Stimulated activated CD8-positive, alpha-beta memory T cell treated with anti-CD3 and anti-CD28 coated beads, Interleukin-15, amount 100 ng/mL, for 1 hour (primary cell): ENCODE measurements at places on chromosomes 16 and 17.
A peak's percentile ranks its signal among the peaks of the same experiment; 100 is the strongest.

GRCh38 chr17:10116267-10116666, 82.1 kb downstream of the GAS7 start:
- no peak for DNase-seq

DNA sequence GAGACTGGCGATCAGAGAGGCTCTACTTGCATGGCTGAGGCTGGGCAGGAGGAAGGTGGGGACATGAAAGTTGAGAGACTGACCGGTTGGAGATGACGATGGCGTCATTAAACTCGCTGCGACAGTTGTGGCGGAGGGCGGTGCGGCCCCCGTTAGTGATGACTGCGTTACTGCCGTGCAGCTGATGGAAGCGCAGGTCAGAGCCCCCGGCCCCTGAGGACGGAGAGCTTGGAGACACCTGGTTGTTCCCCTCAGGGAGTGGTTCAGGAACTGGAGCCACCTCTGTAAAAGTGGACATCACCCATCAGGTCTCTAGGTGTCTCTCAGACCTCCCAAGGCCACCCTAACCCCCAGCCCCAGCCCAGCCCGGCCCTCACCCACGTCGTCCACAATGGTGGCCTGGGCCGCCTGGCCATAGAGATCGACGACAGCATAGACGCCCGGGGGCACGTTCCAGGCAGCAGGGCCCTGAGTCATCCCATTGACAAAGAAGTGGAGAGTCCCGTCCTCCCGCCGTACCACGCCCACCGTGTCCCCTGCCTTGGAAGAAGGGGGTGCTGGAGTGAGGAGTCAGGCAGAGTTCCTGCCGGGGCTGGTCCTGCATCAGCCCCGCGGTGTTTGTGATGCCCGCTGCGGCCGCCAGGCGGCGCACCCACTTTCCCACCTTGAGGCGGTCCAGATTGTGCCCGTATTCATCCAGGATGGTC, 5.3 kb downstream of the NEURL4 start:
- DNase-seq, result peak; percentile 45

- DNase-seq, result no peak
These were observed 9.7 kb downstream of the IRX6 start for GRCh38 chr16:55333684-55334083.

DNA sequence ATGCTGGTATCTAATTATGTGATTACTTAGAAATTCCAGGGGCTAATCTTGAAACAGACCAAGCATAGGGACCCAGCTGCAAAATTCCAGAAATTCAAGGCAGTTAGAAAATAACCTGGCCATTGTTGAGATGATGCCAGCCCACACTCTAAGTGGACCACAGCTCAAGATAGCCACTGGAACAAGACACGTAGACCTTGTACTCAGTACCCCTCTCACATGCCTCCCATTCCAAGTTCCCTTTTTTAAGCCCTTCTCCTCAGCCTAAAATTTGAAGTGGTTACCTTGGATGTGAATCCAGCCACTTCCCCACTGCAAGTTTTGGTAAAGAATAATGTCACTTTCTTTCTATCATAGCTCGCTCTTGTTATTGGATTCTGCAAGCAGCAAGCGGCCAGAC, 4.1 kb upstream of the ZNF19 start:
- no peak for DNase-seq

GRCh38 chr17:34437188-34437587, 74.2 kb upstream of the CCL1 start:
- no peak for DNase-seq

GRCh38 chr16:19431636-19432340, 14.1 kb downstream of the TMC5 start:
- DNase-seq, result no peak

- DNase-seq, result no peak
These were observed 406.5 kb upstream of the MON1B start for GRCh38 chr16:76784530-76784929.

DNA sequence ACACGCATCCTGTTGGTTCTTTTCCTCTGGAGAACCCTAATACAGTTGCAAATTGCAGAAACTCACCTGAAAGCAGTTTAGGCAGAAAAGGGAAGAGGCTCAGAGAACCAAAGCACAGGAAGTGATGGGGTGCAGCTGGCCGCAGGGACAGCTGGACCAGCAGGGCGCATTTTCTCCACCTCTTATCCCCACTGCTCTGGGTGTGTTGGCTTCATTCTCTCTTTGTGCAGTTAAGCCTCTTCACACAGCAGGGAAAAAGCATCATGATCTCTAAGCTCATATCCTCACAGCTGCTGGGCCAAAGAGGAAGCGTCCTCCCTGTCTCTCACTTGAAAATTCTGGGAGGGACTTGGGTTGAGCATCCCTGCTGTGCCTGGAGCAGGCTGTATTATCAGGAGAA, 20.0 kb upstream of the LRRC75A start:
- DNase-seq, result no peak

GRCh38 chr17:79532107-79532790, 78.6 kb downstream of the RBFOX3 start:
- no peak for DNase-seq

GRCh38 chr16:79412783-79413225, 187.7 kb downstream of the MAF start:
- no peak for DNase-seq

GRCh38 chr17:57425903-57426880, 169.9 kb downstream of the MSI2 start:
- no peak for DNase-seq

DNA sequence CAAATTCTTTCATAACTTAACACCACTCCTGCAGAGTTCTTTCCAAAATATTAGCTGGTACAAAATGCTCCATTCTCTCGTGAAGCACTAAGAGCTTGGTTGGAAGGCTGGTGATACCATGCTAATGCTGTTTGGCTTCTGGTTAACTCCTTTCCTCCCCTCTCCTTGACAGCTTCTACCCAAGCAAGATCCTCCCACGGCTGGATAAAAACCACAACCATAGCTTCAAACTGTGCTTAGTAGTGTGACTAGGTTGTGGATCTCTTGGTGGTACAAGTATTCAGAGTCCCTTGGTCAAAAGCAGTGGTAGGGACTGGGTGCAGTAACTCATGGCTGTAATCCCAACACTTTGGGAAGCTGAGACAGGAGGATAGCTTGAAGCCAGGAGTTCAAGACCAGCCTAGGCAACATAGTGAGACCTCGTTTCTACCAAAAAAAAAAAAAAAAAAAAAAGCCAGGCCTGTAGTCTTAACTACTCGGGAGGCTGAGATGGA, 2.3 kb downstream of the PHAF1 start:
- no peak for DNase-seq

DNA sequence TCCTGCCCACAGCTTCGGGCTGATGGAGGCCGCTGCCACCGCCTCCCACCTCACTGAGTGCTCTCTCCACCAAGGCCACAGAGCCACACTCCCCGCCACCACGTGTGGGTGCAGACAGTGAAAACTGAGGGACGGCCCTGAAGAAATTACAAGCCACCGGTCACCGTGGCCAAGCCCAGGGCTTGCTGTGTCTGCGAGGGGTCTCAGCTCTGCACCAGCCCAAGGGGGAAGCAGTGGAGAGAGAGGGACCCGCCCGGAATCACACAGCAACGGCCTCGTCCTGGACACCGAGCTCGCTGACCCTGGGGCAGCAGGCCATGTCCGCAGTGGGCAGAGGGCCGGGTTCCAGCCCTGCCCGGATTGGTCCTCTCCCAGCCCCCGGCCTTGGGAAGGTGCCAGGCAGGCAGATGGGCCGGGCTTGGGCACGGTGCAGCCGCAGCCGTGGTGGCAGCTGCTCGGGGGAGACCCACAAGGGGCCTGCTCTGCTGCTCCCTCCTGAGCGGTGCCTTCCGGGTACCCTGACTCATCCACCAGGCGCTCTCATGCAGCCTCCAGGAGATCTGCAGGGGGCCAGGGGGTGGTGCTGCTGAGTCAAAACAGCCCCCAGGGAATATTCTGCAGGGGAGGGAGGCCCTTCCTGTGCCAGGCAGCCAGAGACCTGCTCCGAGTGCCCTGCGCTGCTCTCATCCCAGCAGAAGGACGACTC, 52.0 kb downstream of the CBFA2T3 start:
- DNase-seq, result no peak

GRCh38 chr17:45435481-45435880, 2.8 kb upstream of the ARHGAP27 start:
- no peak for DNase-seq

DNA sequence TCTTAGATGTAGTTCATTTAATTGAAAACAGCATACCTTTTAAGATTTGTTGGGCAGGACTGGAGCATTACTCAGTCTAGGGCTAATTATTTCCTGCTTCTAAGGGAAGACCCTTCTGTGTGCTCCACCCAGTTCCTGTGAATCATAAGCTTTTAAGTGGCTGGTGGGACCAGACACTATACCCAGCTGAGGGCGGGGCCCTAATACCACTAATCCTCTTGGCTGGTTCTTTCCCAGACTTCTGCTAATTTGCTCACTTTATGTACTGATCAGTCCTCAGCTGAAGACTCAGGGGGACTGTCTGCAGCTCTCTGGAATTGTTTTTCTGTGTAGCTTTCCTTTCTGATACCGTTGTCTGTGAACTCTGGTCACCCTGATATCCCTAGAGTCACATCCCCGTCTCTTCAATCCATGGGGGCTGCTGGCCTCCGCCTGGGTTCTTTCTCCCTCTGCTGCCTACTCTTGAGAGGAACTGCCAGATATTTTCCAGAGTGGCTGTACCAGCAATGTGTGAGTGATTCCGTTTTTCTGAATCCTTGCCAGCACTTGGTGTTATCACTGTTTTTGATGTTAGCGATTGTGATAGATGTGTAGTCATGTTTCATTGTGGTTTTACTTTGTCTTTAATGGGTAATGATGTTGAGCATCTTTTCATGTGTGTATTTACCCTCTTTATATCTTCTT, 35.1 kb downstream of the MFSD11 start:
- DNase-seq, result peak; percentile 35

DNA sequence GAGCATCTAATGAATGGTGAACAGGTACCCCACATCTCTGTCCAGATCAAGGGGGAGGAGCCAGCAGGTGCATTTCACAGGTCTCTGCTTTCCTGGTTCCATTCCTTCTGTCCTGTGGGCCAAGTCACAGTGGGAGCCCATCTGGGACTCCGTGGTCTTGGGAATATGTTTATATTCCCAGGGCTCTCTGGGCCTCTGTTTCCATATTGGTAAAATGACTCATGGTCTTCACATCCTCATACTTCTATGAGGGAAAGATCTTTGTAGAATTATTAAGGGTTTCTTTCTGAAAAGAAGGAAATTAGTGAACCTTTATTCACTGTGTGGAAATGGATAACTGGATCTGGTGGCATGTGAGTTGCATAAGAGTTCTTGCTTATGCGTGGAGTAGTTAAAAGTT, 6.2 kb downstream of the MYOCD start:
- no peak for DNase-seq

- no peak for DNase-seq
These were observed 5.2 kb upstream of the OR1F1 start for GRCh38 chr16:3182608-3183444.

GRCh38 chr17:7477392-7478275, 1.8 kb downstream of the ZBTB4 start:
- DNase-seq, result no peak

- DNase-seq, result peak; percentile 4
These were observed 27.9 kb upstream of the C16orf95 start for GRCh38 chr16:87344931-87345631.

GRCh38 chr17:28469376-28469775, 4.1 kb upstream of the SLC13A2 start:
- no peak for DNase-seq

- DNase-seq, result no peak
These were observed 9.3 kb downstream of the HEXIM2 start for GRCh38 chr17:45170931-45171337.

GRCh38 chr16:54422569-54422978, 136.0 kb upstream of the IRX3 start:
- DNase-seq, result no peak

- no peak for DNase-seq
These were observed 82.3 kb downstream of the RPA1 start for GRCh38 chr17:1912146-1912545.

DNA sequence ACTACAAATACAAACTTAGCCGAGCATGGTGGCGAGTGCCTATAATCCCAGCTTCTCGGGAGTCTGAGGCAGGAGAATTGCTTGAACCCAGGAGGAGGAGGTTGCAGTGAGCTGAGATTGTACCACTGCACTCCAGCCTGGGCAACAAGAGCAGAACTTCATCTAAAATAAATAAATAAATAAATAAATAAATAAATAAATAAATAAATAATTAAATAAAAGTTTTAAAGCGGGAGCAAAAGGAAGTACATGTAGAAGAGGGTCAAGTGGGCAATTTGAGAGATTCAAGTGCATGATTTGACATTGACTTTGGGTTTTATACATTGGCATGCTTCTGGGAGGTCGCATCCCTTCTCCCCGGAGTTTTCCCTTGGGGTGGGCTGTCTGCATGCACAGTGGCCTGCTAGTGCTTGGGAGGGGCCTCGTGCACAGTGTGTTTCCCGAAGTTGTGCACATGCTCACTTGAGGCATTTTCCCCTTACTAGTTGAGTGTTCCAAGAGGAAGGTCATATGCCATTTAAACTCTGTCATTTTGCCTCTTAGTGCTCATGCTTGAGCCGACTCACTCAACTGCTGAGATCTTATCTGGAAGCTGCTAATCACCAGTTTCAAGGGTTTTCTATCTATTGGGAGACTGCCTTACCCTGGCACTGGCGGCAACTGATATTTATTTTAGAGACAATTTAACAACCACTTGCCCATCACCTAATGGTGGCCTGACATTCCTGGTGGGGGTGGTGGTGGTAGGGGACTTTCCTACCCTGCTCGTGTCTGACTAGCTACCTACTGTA, 193.2 kb upstream of the MPHOSPH6 start:
- no peak for DNase-seq

GRCh38 chr17:57732062-57732461, 13.0 kb downstream of the CCDC182 start:
- DNase-seq, result no peak

DNA sequence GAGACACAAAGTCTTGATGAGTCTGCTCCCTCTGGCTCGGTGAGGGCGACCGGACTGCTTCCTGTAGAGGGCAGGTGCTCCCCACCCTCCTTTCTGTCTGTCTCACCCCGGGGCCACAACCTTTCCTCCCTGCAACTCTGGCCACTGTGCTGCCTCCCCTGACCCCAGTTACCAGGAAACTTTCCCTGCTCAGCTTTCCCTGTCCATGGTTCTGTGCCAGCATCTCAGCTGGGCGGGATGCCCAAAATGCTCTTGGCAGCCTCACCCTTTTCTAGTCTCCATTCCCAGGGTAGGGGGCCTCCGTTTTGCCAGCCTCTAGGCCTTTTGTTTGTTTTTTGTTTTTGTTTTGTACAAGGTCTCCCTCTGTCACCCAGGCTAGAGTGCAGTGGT, 1.4 kb downstream of the PLD2 start:
- no peak for DNase-seq

- no peak for DNase-seq
These were observed 132.6 kb downstream of the PARN start for GRCh38 chr16:14497245-14498082.

- no peak for DNase-seq
These were observed 192.6 kb downstream of the PARN start for GRCh38 chr16:14437426-14437825.

- no peak for DNase-seq
These were observed 3.4 kb downstream of the NDRG4 start for GRCh38 chr16:58503166-58503862.

GRCh38 chr16:57409870-57410587, 5.5 kb downstream of the CCL17 start:
- no peak for DNase-seq
